HCT116 (cell line): ENCODE measurements at places on chromosomes 7 and 10.

GRCh38 chr10:101075775-101076174, 14.0 kb downstream of the KAZALD1 start:
- no peak for DNase-seq

- no peak for DNase-seq
Observed at GRCh38 chr10:7070950-7071349, 339.9 kb downstream of the SFMBT2 start.

- DNase-seq = no peak
Observed at GRCh38 chr10:103153302-103154197, 39.5 kb downstream of the NT5C2 start.

- no peak for DNase-seq
Observed at GRCh38 chr7:140054751-140055150, 8.0 kb downstream of the PARP12 start.

DNA sequence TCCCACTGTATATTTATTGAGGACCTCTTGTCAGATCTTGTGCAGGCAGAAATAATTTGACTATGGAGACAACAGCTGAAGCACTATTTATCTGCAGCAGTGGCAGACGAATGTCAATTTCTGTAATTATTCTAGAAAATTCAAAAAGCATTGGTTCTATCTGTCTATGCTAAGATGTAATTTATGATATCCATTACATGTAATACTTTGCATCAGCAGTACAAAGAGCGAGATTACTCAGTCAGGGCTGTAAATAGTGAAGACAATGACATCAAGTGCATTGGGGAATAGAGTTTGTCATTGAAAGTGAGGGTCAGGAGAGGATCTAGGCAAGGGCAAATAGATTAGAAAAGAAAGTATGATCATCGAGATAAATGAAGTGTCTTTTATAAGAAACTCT, 508.2 kb downstream of the ZWINT start:
- no peak for DNase-seq

- DNase-seq = no peak
Observed at GRCh38 chr7:510131-510481, 9.5 kb downstream of the PDGFA start.
